ENCODE measurements at places on chromosomes 1 and 21.

GRCh38 chr1:77866296-77866695 is 22.1 kb upstream of the NEXN start:
- DNase-seq = no peak

GRCh38 chr1:173062150-173062938 is 11.6 kb upstream of the TNFSF18 start:
- peak; percentile 24 for DNase-seq

DNA sequence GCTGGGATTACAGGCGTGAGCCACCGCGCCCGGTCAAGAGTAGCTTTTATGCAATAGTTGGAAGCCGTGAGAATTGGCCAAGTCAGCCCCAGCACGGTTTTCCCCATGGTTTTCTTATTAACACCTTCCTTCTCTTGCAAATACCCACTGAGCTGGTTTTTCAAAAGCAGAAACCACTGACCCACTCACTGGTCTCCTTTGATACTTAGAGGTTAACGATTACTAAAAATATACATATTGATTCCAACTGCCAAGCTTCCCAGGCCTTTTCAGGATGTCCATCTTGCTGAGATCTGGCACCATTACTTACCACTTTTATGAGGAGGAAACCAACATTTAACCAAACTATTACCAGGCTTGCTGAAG is 25.9 kb upstream of the TARDBP start:
- DNase-seq = no peak

- DNase-seq = no peak
These were observed 4.6 kb downstream of the ERG start for GRCh38 chr21:38493549-38494250.

DNA sequence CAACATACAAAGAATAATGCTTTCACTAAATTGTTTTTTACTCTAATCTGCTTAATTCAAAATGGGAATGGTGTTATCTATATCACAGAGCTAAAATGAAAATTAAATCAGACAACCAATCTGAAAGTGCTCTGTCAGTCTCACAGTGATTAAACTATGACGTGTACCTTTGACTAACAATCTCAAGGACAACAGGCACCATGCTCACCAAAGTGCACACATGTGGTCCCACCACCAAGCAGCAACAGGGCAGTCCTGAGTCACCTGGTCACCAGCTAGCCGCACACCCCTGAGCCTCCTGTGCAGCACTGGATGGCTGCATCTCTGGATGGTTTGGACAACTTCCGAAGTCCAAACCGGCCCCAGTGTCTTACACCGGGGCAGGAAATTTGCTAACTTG is 54.5 kb upstream of the NADK start:
- no peak for DNase-seq

DNA sequence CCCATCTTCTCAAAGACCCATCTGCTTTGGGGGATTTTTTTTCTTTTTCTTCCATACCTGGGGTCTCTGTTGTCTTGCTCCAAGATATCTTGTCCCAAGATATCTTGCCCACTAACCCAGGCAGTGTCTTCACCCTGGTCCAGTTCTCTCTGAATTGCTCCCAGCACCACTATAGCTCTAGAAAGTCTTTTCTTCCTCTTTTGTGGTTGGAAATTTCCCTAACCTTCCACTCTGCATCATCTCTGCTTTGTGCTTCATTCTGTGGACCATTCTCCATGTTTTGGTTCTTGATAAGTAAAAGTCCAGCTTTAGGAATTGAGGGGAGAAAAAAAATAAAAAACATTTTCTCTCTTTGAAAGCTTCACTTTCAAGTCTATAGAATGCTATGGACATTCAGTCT is 20.9 kb downstream of the STYXL2 start:
- DNase-seq = no peak

- DNase-seq = no peak
These were observed 5.4 kb downstream of the SH2D5 start for GRCh38 chr1:20726932-20727745.

- DNase-seq = no peak
These were observed 24.4 kb upstream of the FGGY start for GRCh38 chr1:59272507-59272906.

DNA sequence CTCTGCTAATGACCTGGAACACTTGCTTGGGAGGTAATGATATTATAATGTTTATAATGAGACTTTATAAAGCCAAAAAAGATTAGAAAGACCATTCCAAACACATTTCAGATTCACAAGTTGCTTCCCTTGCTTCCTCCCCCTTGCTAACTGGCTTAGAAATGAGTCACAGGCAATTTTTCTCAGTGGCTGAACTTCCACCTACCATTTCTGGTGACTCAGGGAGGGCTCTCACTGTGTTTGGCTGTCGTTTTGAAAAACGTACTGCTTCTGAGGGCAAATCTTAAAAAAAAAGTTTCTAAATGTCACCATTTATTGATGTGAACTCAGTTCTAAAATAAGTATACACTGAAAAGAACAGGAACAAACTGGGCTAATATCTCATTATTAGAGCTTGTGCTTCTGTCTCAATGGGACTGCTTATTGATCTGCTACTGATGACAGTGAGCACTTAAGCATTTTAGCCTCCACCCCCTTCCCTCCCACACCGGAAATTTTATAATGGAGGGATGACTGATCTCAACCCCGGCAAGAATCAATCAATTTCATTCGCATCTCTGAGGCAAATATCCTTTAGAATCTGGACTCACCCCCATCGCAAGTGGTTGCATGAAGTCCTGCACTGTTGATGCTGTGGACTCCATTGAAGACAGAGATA is 278.3 kb downstream of the KCTD3 start:
- DNase-seq = no peak

DNA sequence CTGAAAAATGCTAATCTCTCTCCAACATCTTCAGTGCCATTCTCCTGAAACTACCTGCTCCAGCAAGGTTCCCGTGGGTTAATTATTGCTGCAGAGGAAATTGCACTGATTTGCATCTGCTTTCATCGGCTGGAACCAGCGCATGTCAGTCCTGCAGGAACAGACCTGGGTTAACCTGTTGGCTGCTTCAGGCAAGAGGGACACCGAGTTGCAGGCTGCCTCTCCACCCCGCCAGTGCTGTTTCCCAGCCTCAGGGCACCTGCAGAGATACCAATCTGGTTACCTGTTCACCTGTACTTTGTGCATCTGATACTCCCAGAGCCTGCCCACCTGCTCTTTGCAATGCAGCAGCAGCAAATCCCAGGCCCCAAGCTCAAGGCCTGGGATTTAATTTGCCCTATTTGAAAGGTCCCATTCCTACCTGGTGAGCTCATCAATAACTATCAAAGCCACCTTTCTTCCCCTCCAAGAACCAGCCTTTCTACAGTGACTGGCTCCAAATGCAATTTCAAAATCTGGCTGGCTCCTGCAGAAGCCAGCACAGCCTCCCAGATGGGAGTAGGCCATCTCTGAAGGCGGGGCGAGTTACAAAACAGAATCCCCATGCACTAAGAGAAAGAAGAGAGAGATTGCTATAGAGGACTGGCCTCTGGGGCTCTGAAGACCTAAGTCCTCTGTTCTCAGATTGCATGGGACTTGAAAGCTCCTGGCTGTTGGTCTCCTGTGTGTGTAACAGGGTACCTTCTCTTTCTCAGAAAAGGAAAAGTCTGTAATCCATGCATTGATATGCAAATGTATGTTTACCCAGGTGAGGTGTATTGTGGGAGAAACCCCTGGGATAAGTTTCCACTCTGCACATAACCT is 67.8 kb downstream of the TOMM20 start:
- no peak for DNase-seq

DNA sequence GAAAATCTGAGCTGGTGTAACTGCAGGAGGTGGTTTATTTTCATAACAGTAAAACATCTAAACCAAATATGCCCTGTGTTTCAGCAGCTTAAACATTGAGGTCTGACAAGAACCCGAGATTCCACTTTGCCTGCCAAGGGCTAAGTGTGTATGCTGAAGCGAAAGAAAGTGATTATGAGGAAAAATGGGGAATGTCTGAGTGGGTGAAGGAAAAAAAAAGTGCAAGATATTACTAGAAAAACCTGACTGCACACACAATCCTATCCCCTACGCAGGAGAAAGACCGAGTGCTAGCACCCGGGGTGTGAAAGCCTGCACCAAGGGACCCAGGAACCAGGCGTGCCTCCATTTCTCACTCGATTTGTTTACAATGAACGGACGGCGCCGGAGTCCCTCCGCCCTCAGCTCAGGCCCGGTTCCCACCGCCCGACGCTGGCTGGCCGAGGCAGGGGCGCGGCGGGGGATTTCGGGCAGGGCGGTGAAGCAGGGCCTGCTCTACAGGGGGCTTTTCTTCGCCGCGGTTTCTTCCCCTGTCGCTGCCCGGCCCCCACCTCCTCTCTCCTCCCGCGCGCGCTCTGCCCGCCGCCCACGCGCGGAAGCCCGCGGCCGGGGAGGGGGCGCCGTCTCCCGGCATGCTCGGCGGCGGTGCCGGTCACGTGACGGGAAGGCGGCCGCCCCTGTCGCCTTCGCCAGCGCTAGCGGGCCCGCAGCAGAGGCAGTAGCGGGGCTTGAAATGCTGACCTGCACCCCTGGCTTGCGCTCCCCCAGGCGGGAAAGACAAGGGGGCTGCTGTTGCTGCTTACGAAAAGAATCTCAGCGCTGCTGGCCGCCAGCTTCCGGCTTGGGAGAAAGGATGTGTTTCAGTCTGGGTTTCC is 35.9 kb downstream of the ITPKB start:
- no peak for DNase-seq

- DNase-seq = no peak
These were observed 31.9 kb upstream of the DENND1B start for GRCh38 chr1:197807216-197807615.

- no peak for DNase-seq
These were observed 75.6 kb upstream of the ROR1 start for GRCh38 chr1:63698001-63698838.

DNA sequence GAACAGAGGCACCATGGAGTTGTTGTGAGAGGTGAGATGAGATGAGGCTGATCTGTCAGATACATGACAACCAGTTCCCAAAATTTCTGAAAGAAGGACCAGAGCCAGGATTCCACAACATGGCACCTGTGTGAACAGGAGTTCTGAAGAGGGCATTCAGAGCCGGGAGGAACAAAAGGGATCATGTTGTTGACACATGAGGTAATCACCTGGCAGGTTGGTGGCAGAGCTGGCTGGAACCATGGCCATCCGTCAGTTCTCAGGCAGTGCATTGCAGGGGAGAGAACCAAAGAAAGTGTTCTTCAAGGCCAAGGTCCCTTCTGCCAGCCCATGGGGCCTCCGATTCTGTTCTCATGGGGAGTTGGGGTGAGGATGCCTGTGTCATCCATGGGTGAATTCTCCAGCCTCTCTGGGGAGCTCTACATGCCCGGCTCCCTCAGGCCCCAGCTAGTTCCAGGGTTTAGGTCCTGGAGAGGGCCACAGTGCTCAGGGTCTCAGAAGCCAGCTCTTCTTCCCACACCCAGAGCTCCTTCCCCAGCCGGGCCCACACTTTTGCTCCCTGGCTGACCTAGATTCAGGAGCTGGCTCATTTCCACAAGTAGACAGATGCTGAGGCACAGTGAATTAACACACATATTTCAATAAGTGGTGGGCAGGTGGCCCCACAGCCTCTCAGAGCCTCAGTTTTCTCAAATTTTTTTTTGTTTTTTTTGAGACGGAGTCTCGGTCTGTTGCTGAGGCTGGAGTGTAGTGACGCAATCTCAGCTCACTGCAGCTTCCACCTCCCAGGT is 49.1 kb upstream of the CTPS1 start:
- DNase-seq = no peak

GRCh38 chr1:17869815-17870214 is 114.7 kb downstream of the ACTL8 start:
- no peak for DNase-seq

Measured in kidney capillary endothelial cell (primary cell).